ENCODE measurements at places on chromosomes 13 and 19.

- DNase-seq, result peak; percentile 4
Measured at GRCh38 chr13:38417727-38418126, 68.1 kb downstream of the UFM1 start.

- no peak for DNase-seq
Measured at GRCh38 chr13:102584434-102584833, 12.4 kb upstream of the TPP2 start.

DNA sequence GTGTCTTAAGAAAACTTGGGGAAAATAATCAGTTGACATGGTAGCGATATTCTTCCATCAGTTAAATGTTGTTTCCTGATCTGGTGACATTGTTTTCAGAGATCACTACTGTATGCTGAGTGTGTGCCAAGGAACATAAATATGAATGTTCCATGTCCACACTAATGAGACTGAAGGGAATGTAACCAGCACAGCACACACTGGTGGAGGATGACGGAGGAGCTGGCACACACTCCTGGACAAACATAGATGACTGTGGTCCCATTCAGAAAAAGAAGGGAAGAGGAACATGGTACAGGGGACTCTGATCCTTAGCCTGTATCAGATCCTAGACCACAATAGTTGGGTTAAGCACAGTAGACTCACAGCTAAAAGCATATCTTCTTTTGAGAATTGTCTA is 574.8 kb downstream of the MYO16 start:
- DNase-seq, result no peak

- DNase-seq, result no peak
Measured at GRCh38 chr13:103852036-103852435, 785.8 kb upstream of the SLC10A2 start.

GRCh38 chr13:98285317-98285716 is 108.2 kb upstream of the RNF113B start:
- no peak for DNase-seq

GRCh38 chr19:19145684-19146608 is 7.7 kb upstream of the TMEM161A start:
- DNase-seq, result peak; percentile 87

GRCh38 chr19:38047049-38047438 is 140.0 kb downstream of the SIPA1L3 start:
- peak; percentile 28 for DNase-seq

- no peak for DNase-seq
Measured at GRCh38 chr13:85503797-85504196, 295.4 kb downstream of the SLITRK6 start.

- DNase-seq, result peak; percentile 1
Measured at GRCh38 chr13:71867131-71867814, at the start of gene DACH1. Gene DACH1 (minus strand): TSS chr13:71867204.

DNA sequence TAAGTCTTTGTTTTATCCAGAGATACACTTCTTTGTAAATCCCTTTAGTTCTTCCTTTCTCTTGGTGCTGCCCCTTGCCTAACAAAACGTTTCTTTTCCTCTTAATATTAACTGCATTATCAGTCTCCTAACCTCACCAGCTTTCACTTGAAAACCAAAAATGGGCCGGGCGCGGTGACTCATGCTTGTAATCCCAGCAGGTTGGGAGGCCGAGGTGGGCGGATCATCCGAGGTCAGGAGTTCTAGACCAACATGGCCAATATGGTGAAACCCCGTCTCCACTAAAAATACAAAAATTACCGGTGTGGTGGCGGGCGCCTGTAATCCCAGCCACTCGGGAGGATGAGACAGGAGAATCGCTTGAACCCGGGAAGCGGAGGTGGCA is 329.8 kb upstream of the MIR17HG start:
- DNase-seq, result no peak

- no peak for DNase-seq
Measured at GRCh38 chr13:83895994-83896580, 13.8 kb upstream of the SLITRK1 start.

DNA sequence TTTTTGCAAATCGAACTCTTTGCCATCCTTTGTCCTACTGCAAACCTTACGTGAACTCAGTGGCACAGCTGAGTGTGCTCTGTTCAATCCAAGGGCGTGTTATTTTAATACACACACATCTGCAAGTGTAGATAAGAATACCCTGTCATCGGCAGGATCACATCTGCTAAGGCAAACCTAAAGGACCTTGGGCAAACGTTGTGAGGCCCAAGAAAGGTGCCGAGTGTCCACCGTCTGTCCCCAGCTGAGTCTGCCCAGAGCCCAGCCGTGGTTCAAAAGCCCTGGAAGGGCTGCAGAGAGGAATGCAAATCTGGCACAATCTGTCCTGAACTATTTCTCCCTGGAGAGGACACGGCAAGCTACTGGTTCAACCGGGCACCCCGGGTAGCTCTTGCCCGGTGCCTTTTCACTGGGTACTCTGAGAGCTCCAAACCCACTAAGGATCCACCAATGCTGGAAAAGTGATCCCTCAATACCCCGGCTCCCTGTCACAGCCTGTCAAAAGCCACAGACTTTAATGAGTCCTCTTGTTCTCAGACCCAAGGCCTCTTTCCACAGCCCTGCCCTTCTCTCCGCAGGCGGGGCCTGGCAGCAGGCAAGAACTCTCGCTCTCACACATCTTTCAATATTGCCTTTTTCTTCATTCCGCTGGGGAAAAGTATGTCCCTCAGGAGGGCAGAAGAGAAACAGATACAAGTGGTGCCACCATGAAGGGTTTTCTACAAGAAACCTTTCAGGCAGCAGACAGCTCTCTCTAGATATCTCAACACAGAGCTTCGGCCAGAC is 17.0 kb downstream of the SLC7A1 start:
- no peak for DNase-seq

DNA sequence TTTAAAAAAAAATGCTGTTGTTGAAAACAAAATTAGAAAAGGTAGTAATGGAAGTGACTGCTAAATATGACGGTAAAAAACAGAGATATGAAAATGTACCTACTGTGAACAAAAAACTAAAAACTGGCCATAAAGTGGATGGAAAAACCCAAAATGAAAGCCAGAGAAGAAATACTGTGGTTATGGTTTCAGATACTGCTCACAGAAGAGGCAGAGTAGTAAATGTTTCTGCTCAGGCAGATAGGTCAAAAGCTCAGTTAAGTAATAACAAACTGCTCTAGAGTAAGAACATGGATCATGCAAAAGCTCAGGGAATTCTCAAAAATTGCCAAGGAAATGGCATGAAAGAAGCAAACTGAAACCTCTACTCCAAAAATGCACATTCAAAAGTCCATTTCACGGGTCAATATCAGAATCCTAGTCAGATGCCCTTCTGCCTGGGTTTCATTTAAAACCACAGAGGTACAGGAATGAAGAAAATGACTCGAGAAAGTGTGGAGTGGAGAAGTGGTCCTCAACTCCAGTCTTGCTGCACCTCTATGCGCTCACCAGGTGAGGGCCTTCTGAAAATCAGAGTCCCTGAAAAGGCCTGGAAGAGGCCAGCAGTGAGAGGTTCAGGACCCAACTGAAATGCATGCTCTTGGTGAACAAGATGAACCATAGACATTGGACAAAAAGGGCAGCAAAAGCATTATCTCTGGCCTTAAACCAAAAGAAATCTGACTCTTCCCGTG is 315.0 kb upstream of the SPRY2 start:
- no peak for DNase-seq

DNA sequence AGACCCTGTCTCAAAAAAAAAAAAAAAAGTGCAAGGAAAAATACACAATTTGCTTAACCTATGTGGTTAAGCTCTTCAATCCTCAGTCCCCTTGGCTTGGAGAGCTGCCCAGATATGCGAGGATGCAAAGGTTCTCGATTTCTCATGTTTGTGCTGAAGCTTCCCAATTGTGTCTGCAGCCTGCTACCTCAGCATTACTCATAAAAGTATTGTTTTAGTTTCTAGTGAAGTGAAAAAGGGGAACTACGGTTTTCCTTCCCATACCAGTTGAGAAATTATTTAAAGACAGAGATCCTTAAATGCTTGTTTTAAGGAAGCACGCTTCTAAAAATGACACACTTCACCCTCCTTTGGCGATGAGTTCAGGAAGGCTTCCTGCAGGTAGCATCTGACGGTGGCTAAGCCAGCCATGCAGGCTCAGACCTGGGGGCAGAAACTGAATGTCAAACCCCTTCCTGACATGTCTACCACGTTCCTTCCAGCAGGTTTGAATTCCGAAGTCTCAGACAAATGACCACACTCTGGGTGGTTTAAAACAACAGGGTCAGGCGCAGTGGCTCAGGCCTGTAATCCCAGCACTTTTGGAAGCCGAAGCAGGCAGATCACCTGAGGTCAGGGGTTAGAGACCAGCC is 47.9 kb downstream of the RUBCNL start:
- DNase-seq, result no peak

DNA sequence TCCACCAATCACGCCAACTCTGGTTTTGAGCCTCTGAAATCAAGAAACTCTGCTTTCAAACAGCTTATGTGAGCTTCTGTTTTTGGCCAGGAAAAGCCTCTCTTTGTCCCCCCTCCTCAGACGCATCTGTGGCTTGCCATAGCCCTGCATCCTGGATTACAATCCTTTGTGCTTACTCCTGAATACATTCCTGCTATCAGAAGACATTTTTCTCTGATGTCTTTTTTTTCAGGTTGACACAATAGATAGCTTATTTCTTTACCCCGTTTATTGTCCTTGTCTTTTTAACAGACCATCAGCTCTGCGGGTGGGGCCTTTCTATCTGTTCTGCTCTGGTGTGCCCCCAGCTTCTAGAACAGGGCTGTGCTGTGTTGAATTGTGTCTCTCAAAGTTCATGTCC is 11.0 kb downstream of the PNMA8B start:
- DNase-seq, result no peak

DNA sequence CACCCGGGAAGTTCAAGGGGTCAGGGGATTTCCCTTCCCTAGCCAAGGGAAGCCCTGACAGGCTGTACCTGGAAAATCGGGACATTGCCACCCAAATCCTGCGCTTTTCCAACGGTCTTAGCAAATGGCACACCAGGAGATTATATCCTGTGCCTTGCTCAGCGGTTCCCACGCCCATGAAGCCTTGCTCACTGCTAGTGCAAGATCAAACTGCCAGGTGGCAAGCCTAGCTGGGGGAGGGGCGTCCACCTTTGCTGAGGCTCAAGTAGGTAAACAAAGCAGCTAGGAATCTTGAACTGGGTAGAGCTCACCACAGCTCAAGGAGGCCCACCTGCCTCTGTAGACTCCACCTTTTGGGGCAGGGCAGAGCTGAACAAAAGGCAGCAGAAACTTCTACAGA is 1794.5 kb downstream of the PCDH9 start:
- DNase-seq, result no peak

DNA sequence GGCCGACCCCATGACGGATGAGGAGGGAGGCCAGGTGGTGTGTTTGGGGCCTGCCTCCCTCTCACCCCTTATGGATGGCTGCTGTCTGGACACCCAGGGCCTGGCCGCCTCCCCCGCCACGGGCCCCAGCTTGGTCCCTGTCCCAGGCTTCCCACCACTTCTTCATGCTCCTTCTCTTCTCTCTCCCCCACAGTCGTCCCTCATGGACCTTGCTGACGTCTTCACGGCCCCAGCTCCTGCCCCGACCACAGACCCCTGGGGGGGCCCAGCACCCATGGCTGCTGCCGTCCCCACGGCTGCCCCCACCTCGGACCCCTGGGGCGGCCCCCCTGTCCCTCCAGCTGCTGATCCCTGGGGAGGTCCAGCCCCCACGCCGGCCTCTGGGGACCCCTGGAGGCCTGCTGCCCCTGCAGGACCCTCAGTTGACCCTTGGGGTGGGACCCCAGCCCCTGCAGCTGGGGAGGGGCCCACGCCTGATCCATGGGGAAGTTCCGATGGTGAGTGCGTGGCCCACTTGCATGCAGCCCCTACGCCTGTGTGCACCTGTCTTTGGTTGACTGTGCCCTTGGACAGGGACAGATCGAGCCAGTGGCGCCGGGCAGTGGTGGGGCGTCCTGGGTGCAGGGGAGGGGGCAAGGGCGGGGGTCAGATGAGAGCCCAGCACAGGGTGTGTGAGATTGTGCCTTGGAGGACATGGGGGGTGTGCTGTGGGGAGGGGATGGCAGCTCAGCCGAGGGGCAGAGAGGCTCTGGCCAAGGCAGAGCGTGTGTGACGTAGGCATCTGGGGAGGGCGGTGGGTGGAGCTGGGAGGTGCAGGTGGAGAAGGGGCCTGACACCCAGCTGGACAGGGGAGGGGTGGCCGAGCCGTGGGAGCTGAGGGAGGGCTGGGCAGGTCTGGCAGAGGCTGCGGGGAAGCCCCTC is 16.8 kb downstream of the EPN1 start:
- DNase-seq, result no peak

DNA sequence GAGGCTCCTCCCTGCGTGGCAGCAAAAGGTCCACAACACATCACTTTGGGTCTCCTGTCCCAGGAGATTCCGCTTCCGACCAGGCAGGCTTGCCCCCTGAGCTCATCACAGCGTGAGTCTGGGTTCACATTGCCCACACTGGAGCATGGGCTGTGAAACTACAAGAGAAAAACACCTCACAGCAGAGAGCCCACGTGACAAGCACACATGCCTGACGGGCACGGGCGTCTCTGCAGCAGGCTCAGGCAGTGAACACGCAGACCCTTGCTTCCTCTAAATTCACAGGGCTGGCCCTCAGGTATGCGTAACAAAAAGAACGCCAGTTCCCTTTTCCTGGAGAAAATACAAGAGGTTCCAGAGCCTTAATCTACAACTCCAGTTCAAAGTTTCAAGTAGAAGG is 41.9 kb downstream of the RASA3 start:
- DNase-seq, result no peak
